Endothelial cell (in vitro differentiated cells): ENCODE measurements at places on chromosomes 6 and 20. TPM values are rescaled to one million over a fixed set of nuclear protein-coding genes. Genes with fewer than 3 reads are reported as not detected.

The LY6G6C gene
- total RNA-seq, result 0.28 TPM

The KCNK5 gene
- 9.8 TPM for total RNA-seq

The RHAG gene
- 0.46 TPM for total RNA-seq

The PLAGL2 gene
- 23.7 TPM for total RNA-seq

The ULBP2 gene
- 9.9 TPM for total RNA-seq

The LRFN2 gene
- total RNA-seq, result 0.59 TPM

The ANKRD66 gene
- not detected for total RNA-seq

The ATP9A gene
- 30.6 TPM for total RNA-seq

The TBXT gene
- total RNA-seq, result 44.8 TPM

The MCHR2 gene
- total RNA-seq, result not detected

The CYP24A1 gene
- total RNA-seq, result not detected

The ARFGEF3 gene
- total RNA-seq, result 6.4 TPM

The LINC00237 gene
- not detected for total RNA-seq

The COL21A1 gene
- total RNA-seq, result 1.2 TPM

The TMEM14B gene
- total RNA-seq, result 52.6 TPM

The HLA-DQA1 gene
- total RNA-seq, result not detected

The ZNF165 gene
- 1.4 TPM for total RNA-seq

The GFRAL gene
- not detected for total RNA-seq

The CNR1 gene
- total RNA-seq, result 2.0 TPM

The ANKRD6 gene
- 70.9 TPM for total RNA-seq

The LY6G6F gene
- total RNA-seq, result not detected

The FAM162B gene
- total RNA-seq, result 1.5 TPM

The ZNF217 gene
- 76.7 TPM for total RNA-seq

The COL9A3 gene
- 1.8 TPM for total RNA-seq

The CLDN20 gene
- total RNA-seq, result 0.23 TPM

The CCDC170 gene
- total RNA-seq, result 0.31 TPM

The CDK19 gene
- total RNA-seq, result 19.0 TPM

The SRSF12 gene
- 3.9 TPM for total RNA-seq

The SLC25A27 gene
- 4.7 TPM for total RNA-seq

The CCN6 gene
- total RNA-seq, result not detected

The TRIM10 gene
- total RNA-seq, result not detected

The ZNF184 gene
- total RNA-seq, result 12.6 TPM

The FOXQ1 gene
- total RNA-seq, result 0.67 TPM

The ULBP1 gene
- 24.8 TPM for total RNA-seq

The ARG1 gene
- not detected for total RNA-seq

The NEURL2 gene
- total RNA-seq, result 3.6 TPM

The WFDC2 gene
- total RNA-seq, result 4.6 TPM

The SCAND1 gene
- total RNA-seq, result 86.2 TPM

The PABPC1L gene
- 17.3 TPM for total RNA-seq

The GSTA2 gene
- not detected for total RNA-seq

The MC3R gene
- total RNA-seq, result not detected

The DLL1 gene
- total RNA-seq, result 59.5 TPM

The HMGN4 gene
- 27.2 TPM for total RNA-seq

The FYN gene
- 474 TPM for total RNA-seq

The SLC22A7 gene
- not detected for total RNA-seq

The STMN3 gene
- 12.8 TPM for total RNA-seq

The VGLL2 gene
- total RNA-seq, result 0.77 TPM

The OLIG3 gene
- not detected for total RNA-seq

The BHLHE23 gene
- total RNA-seq, result not detected

The DNMT3B gene
- 77.9 TPM for total RNA-seq

The OGFRL1 gene
- total RNA-seq, result 6.0 TPM

The KCNB1 gene
- total RNA-seq, result 0.36 TPM

The CMTR1 gene
- 50.0 TPM for total RNA-seq

The JPH2 gene
- total RNA-seq, result 0.80 TPM

The TCF21 gene
- total RNA-seq, result not detected

The ARHGAP40 gene
- 0.64 TPM for total RNA-seq

The ERMARD gene
- total RNA-seq, result 24.8 TPM

The TMEM151B gene
- total RNA-seq, result 0.28 TPM

The ACAT2 gene
- 119 TPM for total RNA-seq
